Astrocyte (in vitro differentiated cells and primary cell): ENCODE measurements at places on chromosomes 1 and 21. TPM values are rescaled to one million over a fixed set of nuclear protein-coding genes. Genes with fewer than 3 reads are reported as not detected.

DNA sequence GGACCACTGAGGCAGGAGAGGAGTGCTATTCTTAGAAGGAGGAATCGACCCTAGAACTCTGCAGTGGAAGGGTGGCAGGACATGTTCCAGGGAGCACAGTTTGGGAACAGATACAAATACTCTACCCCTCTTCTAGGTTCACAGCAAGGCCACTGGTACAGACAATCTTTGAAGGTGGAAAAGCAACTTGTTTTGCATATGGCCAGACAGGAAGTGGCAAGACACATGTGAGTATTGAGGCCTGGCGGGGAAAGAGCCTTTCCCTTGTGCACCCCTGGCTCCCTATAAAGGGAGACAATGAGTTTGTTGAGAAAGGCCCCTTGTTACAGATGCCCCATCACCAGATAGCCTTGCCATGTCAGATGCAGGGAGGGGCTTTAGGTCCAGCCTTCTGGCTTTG lies 17.8 kb downstream of the KIF2C start:
- H3K4me3 ChIP-seq = no peak overlapping the region
- H3K4me1 ChIP-seq = no peaks in the 10 kb centered on the region
- no peaks in the 10 kb centered on the region for H3K27me3 ChIP-seq
- no peak for DNase-seq

- H3K27me3 ChIP-seq = no peaks in the 10 kb centered on the region
- peaks cover 19% of the 10 kb centered on the region for H3K4me1 ChIP-seq
- H3K27ac ChIP-seq = no peak overlapping the region
- no peak for DNase-seq
- peaks cover 7% of the 10 kb centered on the region for H3K36me3 ChIP-seq
These were observed 6.1 kb upstream of the CELSR2 start for GRCh38 chr1:109243221-109243620.

Gene HTR6
- 0.11 TPM in 1 of 2 replicates, not detected in the other for total RNA-seq

- no peak overlapping the region for H3K4me3 ChIP-seq
These were observed 28.5 kb upstream of the LRRC8C start for GRCh38 chr1:89604414-89604735.

DNA sequence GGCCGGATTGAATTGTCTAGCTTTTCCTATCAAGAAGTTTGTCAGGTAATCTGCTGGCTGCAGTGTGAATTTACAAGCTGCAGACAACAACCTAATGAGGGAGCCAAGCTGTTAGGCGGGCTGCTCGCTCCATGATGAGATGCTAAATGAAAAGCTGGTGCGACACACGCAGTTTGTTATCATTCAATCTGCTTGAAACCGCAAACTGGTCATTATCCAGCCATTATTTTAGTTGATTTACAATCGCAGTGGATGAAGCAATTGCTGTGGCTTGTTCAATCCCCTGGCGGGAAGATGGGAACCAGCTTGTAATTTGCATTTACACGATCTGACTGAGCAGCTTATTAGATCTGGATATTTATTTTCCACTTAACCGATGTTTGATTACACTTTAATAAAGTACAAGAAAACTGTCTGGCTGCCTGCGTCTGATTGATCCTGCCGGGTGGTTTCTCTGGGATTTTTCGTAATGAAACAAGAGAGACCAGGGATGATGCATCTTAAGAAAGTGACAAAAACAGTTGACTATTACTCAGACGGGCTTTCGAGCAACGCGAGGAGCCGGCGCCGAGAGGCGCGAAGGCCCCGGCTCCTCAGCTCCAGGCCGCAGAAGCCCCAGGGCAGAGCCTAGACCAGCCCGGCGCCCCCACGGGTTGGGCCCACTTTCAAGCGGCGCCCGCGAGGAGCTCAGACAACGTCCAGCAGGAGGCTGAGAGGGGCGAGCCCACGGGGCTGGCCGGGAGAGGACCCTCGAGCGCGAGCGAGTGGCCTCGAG lies 118.0 kb upstream of the BARHL2 start:
- no peak overlapping the region for H3K4me3 ChIP-seq
- H3K27me3 ChIP-seq = peaks cover 89% of the 10 kb centered on the region
- H3K36me3 ChIP-seq = no peaks in the 10 kb centered on the region
- no peak for DNase-seq

Gene IKBKE
- 15.5 and 17.0 TPM in 2 replicates for total RNA-seq

DNA sequence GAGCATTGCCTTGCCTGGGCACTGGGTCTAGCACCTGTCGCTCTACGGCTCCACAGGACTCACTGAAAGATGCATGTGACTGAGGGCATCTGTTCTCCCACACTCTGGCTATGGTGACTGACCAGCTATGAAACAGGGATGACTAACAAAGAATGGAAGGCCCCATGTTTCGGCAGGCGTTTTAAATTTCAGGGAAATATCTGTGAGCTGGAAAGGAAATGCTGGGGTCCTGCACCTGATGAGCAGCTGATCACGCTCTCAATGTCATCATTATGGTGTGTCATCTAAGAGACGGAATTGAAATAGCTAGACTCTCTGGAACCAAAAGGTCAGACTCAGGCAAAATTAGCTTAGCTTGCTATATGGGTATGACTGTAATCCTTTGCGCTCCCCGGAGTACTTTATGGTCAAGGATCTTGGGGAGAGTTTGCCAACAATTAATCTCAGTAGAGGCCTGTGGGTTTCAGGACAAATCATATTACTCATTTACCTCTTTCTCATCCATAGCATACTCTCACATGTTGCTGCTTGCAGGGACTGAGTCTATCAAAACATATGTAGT lies 24.5 kb upstream of the PALMD start:
- H3K36me3 ChIP-seq = no peaks in the 10 kb centered on the region
- no peaks in the 10 kb centered on the region for H3K27me3 ChIP-seq
- H3K4me3 ChIP-seq = no peak overlapping the region
- no peak overlapping the region for H3K27ac ChIP-seq

DNA sequence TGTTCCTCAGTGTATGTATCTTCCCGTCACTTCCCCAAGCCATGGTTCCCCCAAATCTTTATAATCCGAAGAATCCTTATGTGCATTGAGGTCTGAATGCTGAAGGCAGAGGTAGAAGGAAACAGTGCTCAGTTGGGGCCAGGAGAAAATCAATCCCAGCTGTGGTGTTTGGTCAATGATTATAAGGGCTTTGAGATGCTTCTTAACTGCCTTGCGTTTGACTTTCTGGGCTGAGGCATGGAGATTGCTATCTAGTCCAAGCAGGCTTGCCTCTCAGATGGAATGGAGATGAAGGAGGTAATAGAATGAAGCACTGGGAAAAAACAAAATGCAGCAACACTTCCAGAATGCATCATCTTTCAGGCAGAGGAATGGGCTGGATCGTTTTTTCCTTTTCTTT lies 3.6 kb upstream of the MAP1LC3C start:
- H3K4me1 ChIP-seq = peaks cover 3% of the 10 kb centered on the region
- no peak overlapping the region for H3K4me3 ChIP-seq
- H3K36me3 ChIP-seq = no peaks in the 10 kb centered on the region
- DNase-seq = no peak
- no peaks in the 10 kb centered on the region for H3K27me3 ChIP-seq
- H3K27ac ChIP-seq = no peak overlapping the region

Gene AGO3
- total RNA-seq = 26.5 and 27.0 TPM in 2 replicates

DNA sequence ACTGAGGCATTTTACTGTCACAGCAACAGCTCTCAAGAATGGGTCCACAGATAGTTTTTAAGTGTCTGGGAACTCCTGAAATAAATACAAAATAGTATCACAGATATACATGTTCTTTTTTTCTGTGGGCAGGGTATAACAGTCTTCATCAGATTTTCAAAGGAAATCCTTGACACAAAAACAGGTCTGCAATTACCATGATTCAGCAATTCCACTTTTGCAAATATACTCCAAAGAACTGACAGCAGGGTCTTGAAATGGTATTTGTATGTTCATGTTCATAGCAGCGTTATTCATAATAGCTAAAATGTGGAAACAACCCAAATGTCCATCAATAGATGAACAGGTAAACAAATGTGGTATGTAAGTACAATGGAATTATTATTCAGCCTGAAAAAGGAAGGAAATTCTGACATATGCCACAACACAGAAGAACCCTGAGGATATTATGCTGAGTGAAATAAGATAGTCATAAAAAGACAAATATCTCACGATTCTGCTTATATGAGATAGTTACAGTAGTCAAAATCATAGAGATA lies 85.0 kb downstream of the EPS15 start:
- H3K27me3 ChIP-seq = no peaks in the 10 kb centered on the region
- H3K36me3 ChIP-seq = peaks cover 5% of the 10 kb centered on the region
- no peak for DNase-seq
- H3K4me1 ChIP-seq = no peaks in the 10 kb centered on the region
- H3K27ac ChIP-seq = no peak overlapping the region

DNA sequence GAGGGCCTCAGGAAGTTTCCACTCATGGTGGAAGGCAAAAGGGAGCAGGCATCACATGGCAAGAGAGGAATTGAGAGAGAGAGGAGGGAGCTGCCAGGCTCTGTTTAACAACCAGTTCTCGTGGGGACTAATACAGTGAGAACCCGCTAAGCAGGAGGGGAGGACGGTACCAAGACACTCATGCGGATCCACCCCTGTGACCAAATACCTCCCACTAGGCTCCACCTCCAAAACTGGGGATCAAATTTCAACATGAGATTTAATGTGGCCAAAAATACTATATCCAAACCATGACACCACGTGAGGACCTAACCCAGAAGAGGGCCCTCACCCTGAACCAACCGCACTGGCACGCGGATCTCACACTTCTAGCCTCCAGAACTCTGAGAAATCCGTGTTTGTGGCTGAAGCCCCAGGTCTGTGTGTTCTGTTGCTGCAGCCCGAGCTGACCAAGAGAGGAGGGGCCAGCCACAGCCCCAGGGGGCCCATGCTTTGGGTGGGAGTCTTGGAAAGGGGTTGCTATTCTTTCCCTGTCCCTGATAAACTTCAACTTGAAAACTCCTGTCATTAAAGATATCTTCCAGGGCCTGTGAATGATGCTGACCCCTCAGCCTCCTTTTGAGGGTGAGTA lies 32.0 kb downstream of the TRIM67 start:
- no peaks in the 10 kb centered on the region for H3K36me3 ChIP-seq
- H3K27ac ChIP-seq = no peak overlapping the region
- H3K4me1 ChIP-seq = peaks cover 4% of the 10 kb centered on the region
- no peak overlapping the region for H3K4me3 ChIP-seq
- DNase-seq = no peak

Gene GNG4
- 2.6 and 3.8 TPM in 2 replicates for total RNA-seq

- DNase-seq = no peak
- no peak overlapping the region for H3K27ac ChIP-seq
- no peak overlapping the region for H3K4me3 ChIP-seq
- H3K27me3 ChIP-seq = no peaks in the 10 kb centered on the region
- peaks cover 13% of the 10 kb centered on the region for H3K4me1 ChIP-seq
- H3K36me3 ChIP-seq = peaks cover 61% of the 10 kb centered on the region
These were observed 4.2 kb upstream of the CCDC28B start for GRCh38 chr1:32195972-32196823.

Gene CD52
- total RNA-seq = 1.9 TPM in 1 of 2 replicates, not detected in the other

DNA sequence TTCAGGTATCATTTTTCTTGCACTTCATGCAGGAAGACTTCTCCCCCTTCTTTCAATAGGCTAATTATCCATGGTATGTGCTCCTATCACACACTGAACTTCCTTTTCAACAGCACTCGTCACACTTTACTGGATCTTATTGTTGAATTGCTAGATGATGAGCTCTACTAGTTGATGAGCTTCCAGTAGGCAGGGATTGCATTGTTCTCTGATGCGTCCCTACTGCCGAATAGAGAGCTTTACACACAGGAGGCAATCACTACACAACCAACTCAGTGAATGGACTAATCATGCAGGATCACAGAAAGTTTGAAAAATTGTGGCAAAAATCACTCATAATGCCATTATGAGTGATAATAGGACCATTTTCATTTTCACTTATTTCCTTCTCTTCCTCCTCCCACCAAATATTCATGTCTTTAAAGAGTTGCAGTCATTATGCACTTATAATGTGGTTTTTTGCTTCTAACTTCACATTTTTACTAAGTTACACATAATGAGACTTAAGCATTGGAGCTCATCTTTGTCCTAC lies 128.1 kb upstream of the ZNF648 start:
- H3K36me3 ChIP-seq = no peaks in the 10 kb centered on the region
- DNase-seq = peak; percentile 70
- H3K27ac ChIP-seq = no peak overlapping the region

GRCh38 chr1:67540733-67541125 lies 110.5 kb upstream of the SERBP1 start:
- no peaks in the 10 kb centered on the region for H3K27me3 ChIP-seq
- no peak overlapping the region for H3K4me3 ChIP-seq
- peak; percentile 18 for DNase-seq
- no peak overlapping the region for H3K27ac ChIP-seq

Gene CRNN
- total RNA-seq = not detected in 2 replicates

DNA sequence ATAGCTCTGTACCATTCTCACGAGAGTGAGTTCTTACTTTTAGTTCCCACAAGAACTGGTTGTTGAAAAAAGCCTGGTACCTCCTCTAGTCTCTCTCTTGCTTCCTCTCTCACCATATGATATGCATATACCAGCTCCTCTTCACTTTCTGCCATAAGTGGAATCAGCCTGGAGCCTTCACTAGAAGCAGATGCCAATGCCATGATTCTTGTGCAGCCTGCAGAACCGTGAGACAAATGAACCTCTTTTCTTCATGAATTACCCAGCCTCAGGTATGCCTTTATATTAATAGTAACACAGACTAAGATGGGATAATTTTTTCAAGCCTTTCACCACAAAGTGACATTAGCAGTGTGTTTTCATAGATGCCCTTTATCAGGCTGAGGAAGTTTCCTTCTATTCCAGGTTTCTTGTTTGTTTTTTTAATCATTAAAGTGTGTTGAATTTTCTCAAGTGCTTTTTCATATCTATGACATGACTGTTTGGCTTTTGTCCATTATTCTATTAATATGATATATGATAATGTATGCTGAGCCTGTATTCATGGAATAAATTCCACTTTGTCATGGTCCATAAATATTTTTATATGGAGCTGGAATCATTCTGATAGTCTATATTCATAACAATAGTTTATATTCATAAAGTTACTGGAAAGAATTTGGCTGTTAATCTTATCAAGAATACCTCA lies 40.7 kb upstream of the C1orf185 start:
- peaks cover 28% of the 10 kb centered on the region for H3K4me1 ChIP-seq
- H3K27ac ChIP-seq = no peak overlapping the region
- DNase-seq = peak; percentile 60
- H3K4me3 ChIP-seq = no peak overlapping the region
- H3K36me3 ChIP-seq = no peaks in the 10 kb centered on the region
- H3K27me3 ChIP-seq = no peaks in the 10 kb centered on the region

GRCh38 chr1:42463921-42464320 lies 835 bp downstream of the CCDC30 start:
- DNase-seq = no peak
- no peak overlapping the region for H3K27ac ChIP-seq
- H3K27me3 ChIP-seq = no peaks in the 10 kb centered on the region
